Germinal center (tissue), 1 donor: ENCODE measurements at places on chromosomes 13 and 19.

DNA sequence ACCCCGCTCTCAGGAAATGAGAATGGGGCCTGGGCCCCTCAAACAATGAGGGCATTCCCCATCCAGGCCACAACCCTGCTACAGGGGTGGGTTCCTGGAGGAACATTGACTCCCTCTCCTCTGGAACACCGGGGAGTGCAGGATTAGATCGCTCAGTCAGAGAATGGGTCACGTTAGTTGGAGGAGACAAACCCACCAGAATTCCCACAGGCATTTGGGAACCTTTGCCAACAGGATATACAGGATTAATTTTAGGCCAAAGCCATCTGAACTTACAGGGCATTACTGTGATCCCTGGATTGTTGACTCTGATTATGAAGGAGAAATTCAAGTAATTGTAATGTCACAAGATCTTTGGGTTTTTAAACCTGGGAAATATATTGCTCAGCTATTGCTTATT, 2.6 kb downstream of the ERVK3-1 start:
- no peak for DNase-seq

GRCh38 chr13:79481685-79482052, 714 bp downstream of the NDFIP2 start:
- DNase-seq: peak; percentile 5

DNA sequence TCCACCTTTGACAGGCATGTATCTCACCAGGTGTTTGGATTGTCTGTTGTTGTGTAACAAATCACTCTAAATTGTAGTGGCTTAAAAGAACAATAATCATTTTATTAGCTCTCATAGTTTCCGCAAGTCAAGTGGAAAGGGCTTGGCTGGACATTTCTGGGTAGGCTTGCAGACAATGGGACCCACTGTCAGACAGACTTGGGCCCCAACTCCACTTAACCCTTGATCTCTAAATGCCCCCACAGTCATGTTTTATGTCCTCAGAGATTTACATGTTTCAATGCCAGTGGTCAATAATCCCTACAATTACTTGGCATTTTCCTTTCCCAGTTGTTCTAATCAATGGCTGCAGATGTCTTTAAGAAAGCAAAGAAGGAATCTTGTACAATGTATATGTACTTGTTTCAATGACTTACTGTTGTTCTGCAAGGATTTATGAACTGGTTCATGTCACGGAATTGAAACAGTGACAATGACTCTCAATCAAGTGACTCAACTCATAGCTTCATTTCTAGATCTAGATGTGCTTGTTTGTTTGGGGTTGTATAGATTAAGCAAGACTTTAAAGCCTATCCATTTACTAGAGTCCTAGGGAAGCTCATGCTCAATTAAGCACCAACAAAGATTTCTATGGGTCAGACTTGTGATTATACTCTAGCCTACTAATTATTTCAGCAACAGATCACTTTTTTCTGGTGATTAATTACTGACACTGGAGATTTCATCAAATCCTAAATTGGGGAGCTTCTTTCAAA, 510.1 kb upstream of the NBEA start:
- no peak for DNase-seq

DNA sequence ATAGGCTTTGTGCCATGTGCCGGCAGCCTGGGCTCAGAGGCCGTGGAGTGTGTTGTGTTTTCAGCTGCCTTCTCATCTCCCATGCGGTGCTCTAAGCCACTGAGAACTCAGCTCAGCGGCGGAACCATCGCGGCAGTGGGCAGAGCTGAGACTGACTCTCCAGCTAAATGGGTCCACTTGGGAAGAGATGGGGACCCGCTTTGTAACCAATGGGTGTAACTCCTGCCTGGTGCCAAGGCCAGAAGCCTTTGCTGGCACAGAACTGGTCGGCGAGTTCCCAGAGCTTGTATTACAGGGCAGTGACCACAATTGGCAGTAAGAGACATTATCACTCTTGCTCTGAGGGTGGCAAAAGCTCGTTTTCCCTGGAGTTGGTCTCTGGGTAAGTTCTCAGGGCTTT, 183.0 kb downstream of the STK24 start:
- no peak for DNase-seq

DNA sequence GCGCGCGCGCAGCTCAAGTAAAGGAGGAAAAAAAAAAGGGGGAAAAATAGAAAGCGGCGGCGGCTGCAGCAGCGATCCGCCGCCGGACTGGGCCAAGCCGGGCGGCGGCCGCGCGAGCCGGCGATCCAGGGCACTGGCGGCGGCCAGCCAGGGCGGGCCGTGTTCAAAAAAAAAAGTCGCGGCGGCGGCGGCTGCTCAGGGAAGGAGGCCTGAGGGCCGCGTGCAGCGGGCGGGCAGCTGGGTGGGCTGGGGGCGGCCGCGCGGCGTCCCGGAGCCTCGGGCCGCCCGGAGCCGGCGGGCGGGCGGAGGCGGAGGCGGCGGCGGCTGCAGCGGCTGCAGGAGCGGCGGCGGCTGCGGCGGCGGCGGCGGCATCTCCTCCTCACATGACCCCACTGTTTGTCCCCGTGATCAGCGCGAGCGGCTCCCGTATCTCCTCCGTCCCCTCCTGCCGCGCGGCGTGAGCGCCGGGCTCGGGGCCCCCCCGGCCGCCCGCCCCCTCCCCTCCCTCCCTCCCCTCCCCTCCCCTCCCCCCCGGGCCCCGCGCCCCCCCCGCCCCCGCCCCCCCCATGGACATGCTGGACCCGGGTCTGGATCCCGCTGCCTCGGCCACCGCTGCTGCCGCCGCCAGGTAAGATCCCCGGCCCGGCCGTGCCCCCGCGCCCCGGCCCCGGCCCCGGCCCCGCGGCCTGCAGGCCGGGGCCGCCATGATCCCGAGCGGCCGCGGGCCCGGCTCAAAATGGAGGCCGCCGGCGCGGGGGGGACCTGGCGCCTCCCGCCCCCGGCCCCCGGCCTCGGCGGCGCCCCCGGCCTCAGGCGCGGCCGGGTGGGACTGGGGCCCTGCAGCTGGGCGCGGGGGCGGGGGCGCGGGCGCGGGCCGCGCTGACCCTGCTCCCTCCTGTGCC, at the start of gene USF2:
Gene USF2, plus strand, starts transcription at position 427 of the 902 bp plus-strand sequence. Its CDS starts 140 bp downstream, at position 567.
- DNase-seq: peak; percentile 83

DNA sequence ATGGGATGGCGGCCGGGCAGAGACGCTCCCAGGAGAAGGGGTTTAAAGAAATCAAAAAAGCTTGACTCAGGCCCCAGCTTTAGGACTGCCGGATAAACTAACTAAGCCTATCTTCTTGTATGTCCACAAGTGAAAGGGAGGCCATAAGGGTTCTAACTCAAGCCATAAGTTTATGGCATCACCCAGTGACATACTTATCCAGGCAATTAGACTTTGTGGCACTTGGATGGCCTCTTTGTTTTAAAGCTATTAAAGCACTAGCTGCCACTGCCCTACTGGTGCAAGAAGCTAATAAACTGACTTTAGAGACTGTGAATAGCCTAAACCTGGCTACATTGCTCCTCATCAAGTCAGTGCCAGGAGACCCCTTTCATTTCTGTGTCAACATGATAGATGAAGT, 102.0 kb downstream of the ZNF429 start:
- DNase-seq: no peak

DNA sequence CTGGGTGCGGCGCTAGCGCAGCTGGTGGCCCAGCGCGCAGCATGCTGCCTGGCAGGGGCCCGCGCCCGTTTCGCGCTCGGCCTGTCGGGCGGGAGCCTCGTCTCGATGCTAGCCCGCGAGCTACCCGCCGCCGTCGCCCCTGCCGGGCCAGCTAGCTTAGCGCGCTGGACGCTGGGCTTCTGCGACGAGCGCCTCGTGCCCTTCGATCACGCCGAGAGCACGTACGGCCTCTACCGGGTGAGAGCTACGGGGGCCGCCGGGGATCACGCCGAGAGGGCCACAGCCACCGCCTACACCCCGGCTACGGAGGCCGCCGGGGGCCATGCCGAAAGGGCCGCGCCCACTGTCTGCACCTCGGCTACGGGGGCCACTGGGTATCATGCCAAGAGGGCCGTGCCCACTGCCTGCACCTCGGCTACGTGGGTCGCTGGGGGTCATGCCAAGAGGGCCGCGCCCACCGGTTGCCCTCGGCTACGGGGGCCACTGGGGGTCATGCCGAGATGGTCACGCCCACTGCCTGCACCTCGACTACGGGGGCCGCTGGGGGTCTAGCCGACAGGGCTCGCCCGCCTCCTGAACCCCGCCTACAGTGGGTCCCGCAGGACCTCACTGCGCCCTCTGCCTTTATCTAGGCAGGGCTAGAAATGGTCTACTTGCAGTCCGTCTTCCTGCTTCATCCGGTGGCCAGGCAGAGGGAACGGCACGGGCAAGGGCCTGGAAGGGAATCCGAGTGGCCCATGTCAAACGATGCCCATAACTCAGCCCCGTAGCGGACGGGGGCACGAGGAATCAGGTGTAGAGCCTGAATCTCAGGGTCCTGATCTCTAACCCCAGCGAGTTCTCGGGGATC, 500 bp downstream of the PGLS start:
- DNase-seq: peak; percentile 85

- DNase-seq: no peak
These were observed 2.3 kb downstream of the AMH start for GRCh38 chr19:2251106-2252054.

DNA sequence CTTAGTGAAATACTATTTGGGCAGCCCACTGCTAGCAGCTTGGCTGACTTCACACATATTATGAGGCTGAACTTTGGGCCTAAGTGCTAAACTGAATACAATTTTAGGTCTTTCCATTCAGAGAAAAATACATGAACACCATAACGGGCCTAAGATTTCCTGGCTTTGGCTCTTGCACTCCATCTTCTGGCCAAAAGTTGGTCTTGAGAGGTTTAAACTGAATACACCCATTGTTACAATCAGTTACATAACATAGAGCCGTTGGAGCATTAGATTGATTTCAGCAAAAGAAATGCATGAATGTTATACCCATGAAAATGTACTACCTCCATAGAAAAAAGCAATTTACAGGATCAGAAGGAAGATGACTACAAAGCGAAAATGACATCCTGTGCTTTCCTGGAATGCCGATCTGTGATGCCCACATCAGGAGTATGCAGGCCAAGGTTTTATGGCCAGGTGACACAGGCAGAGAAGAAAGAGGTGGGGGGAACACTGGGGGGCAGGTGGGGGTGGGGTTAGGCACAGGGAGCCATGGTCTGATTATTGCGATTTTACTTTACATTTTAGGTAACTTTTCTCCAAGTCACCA, 11.1 kb upstream of the SHISA2 start:
- no peak for DNase-seq

- DNase-seq: no peak
These were observed 34.2 kb upstream of the ZNF599 start for GRCh38 chr19:34806976-34807860.
